Transverse colon (tissue), 4 donors: ENCODE measurements at places on chromosomes 7 and 10.

- DNase-seq = no peak
- no peaks in the 10 kb centered on the region for H3K4me1 ChIP-seq
- H3K27ac ChIP-seq = no peak overlapping the region
- H3K27me3 ChIP-seq = no peaks in the 10 kb centered on the region
Measured at GRCh38 chr7:66036382-66036781, 39.2 kb upstream of the ASL start.

DNA sequence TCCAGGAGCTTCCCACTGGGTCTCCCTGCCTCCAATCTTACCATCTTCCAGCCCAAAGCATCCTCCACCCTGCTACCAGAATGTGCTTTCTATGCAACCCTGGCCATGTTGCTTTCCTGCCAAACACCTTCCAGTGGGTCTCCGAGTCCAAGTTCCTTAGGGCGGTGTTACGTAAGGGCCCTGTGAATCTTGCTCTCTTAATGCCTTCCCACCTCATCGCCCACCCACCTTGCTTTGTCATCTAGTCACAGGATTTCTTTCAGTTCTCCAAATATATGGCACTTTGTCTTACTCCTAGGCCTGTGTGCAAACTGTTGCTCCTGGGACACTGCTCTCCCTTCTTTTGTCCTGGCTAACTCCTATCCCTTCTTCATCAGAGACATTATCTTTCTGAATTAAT lies 344.5 kb downstream of the RPS24 start:
- H3K4me1 ChIP-seq = no peaks in the 10 kb centered on the region
- no peaks in the 10 kb centered on the region for H3K36me3 ChIP-seq
- no peak overlapping the region for H3K4me3 ChIP-seq
- H3K27me3 ChIP-seq = no peaks in the 10 kb centered on the region

GRCh38 chr7:126685018-126685573 lies 567.6 kb downstream of the GRM8 start:
- no peak for DNase-seq
- no peaks in the 10 kb centered on the region for H3K27me3 ChIP-seq
- no peaks in the 10 kb centered on the region for H3K36me3 ChIP-seq
- no peak overlapping the region for H3K4me3 ChIP-seq
- no peak overlapping the region for H3K27ac ChIP-seq

- no peaks in the 10 kb centered on the region for H3K4me1 ChIP-seq
- H3K27ac ChIP-seq = no peak overlapping the region
- no peak for DNase-seq
Measured at GRCh38 chr10:103929381-103929921, 11.5 kb upstream of the STN1 start.

GRCh38 chr7:80294346-80294745 lies 159.7 kb downstream of the GNAI1 start:
- no peaks in the 10 kb centered on the region for H3K36me3 ChIP-seq
- no peak for DNase-seq
- no peaks in the 10 kb centered on the region for H3K27me3 ChIP-seq
- H3K27ac ChIP-seq = no peak overlapping the region
- H3K4me3 ChIP-seq = no peak overlapping the region
- H3K4me1 ChIP-seq = no peaks in the 10 kb centered on the region
